Left ventricle myocardium inferior (tissue), 1 donor: ENCODE measurements at places on chromosomes 6 and 20. TPM values are rescaled to one million over a fixed set of nuclear protein-coding genes. Genes with fewer than 3 reads are reported as not detected.

- no peaks in the 10 kb centered on the region for H3K36me3 ChIP-seq
- no peak overlapping the region for H3K4me3 ChIP-seq
- no peaks in the 10 kb centered on the region for H3K27me3 ChIP-seq
- no peak for DNase-seq
- peak overlapping the region; percentile 62 for H3K27ac ChIP-seq
- H3K4me1 ChIP-seq = peaks cover 74% of the 10 kb centered on the region
Measured at GRCh38 chr20:44125332-44126127, 61.5 kb downstream of the JPH2 start.

SERAC1 gene
- 5.1 TPM for total RNA-seq

DNA sequence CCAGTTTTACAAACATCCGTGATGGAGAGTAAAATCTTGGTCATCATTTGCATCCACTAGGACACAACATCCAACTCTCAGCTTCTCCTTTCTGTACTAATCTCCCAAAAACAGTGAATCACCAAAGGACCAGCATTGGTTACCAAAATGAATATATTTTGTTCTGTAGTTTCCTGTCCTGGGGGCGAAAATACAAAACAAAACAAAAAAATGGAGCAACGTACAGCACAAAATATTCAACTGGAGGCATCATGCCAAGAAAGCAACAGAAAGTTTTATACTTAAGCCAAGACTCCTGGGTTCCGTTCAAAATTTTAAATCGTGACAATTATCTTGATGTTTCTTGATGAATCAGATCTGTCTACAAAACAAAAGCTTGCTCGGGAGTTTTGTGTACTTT is 126.6 kb upstream of the CCDC28A start:
- H3K27me3 ChIP-seq = no peaks in the 10 kb centered on the region
- DNase-seq = no peak
- H3K27ac ChIP-seq = no peak overlapping the region
- H3K4me1 ChIP-seq = no peaks in the 10 kb centered on the region
- no peaks in the 10 kb centered on the region for H3K36me3 ChIP-seq

GRCh38 chr6:116217069-116217468 is 36.8 kb downstream of the TSPYL4 start:
- DNase-seq = no peak
- H3K4me3 ChIP-seq = no peak overlapping the region
- H3K4me1 ChIP-seq = peaks cover 14% of the 10 kb centered on the region

GRCh38 chr6:117395164-117395563 is 30.6 kb downstream of the ROS1 start:
- peaks cover 6% of the 10 kb centered on the region for H3K4me1 ChIP-seq
- no peak for DNase-seq
- no peak overlapping the region for H3K4me3 ChIP-seq
- H3K36me3 ChIP-seq = no peaks in the 10 kb centered on the region
- peak overlapping the region; percentile 83 for H3K27ac ChIP-seq

- no peak for DNase-seq
- no peaks in the 10 kb centered on the region for H3K36me3 ChIP-seq
- H3K27ac ChIP-seq = no peak overlapping the region
- no peaks in the 10 kb centered on the region for H3K27me3 ChIP-seq
- no peak overlapping the region for H3K4me3 ChIP-seq
Measured at GRCh38 chr20:48405909-48406308, 421.9 kb downstream of the PREX1 start.

DNA sequence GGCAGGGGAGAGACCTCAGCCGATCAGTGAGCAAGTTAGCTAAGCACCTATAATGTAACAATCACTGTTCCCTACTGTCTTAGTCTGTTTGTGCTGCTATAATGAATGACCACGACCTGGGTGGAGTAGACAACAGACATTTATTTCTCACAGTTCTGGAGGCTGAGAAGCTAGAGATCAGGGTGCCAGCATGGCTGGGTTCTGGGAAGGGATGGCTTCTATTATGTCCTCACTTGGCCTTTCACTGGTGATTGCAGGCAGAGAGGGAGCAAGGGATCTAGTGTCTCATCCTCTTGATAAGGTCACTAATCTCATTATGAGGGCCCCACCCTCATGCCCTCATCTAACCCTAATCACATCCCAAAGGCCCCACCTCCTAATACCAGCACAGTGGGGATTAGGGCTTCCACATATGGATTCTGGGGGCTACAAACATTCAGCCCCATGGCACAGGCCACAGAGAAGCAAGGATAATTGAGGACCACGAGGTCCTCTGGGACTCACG is 162.5 kb downstream of the CD83 start:
- H3K4me3 ChIP-seq = no peak overlapping the region
- DNase-seq = no peak
- no peaks in the 10 kb centered on the region for H3K36me3 ChIP-seq
- H3K4me1 ChIP-seq = peaks cover 26% of the 10 kb centered on the region
- no peaks in the 10 kb centered on the region for H3K27me3 ChIP-seq

LRRC1 gene
- total RNA-seq = 2.7 TPM

- H3K27ac ChIP-seq = peak overlapping the region; percentile 99
- no peaks in the 10 kb centered on the region for H3K27me3 ChIP-seq
- H3K4me1 ChIP-seq = peaks cover 46% of the 10 kb centered on the region
- no peaks in the 10 kb centered on the region for H3K36me3 ChIP-seq
- H3K4me3 ChIP-seq = peak overlapping the region; percentile 82
- peak; percentile 92 for DNase-seq
Measured at GRCh38 chr6:145734486-145735355, 599 bp downstream of the EPM2A start.

DNA sequence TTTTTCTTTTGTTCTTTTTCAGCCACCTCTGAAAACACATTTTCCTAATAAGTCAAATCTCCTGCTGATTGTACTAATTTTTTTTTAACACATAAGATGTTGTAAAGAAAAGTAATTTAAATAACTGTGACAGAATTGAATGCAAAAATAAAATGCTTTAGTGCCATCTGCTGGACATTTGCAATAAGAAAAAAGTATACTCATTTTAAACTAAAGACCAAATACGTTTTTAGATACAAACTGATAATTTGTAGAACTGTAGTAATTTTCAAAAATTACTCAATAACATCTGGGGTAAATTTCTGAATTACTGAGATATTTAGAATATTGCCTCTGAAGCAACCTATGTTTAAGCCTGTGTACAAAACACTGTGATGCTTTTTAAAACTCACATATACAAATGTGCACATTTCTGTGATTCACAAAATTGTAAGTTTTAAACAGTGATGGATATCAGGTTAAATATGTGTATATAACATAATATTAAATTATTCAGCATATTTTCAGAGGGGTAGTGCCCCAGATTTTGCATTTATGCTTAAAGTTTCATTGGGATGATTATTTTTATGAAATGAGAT is 198.7 kb downstream of the RIMS1 start:
- H3K27ac ChIP-seq = no peak overlapping the region
- no peaks in the 10 kb centered on the region for H3K36me3 ChIP-seq
- DNase-seq = no peak
- peaks cover 10% of the 10 kb centered on the region for H3K27me3 ChIP-seq
- H3K4me1 ChIP-seq = no peaks in the 10 kb centered on the region

GRCh38 chr20:57814529-57814928 is 104.7 kb upstream of the PMEPA1 start:
- peaks cover 19% of the 10 kb centered on the region for H3K27me3 ChIP-seq
- no peak overlapping the region for H3K4me3 ChIP-seq
- no peak for DNase-seq
- no peak overlapping the region for H3K27ac ChIP-seq
- H3K36me3 ChIP-seq = no peaks in the 10 kb centered on the region

GPLD1 gene
- total RNA-seq = 0.71 TPM

ID4 gene
- 3.0 TPM for total RNA-seq

DNA sequence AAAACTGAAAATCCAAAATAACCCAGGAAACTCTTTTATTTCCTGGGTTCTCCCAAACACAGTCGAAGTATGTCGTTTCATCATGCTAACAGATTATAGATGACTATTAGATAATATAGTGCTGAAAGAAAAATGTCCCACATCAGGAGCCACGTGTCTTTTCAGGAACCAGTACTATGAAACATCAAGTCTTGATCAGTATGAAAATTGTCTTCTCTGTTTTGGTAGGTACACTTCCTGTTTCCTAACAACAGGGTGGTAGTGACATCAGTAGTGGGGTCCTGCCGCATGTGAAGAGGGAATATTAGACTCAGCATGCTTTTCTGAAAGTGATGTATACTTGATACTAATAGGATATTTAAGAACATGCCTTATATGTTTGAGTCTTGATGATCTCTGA is 136.7 kb downstream of the HIVEP1 start:
- no peak overlapping the region for H3K4me3 ChIP-seq
- no peaks in the 10 kb centered on the region for H3K4me1 ChIP-seq
- no peaks in the 10 kb centered on the region for H3K36me3 ChIP-seq
- no peaks in the 10 kb centered on the region for H3K27me3 ChIP-seq
- DNase-seq = no peak
- H3K27ac ChIP-seq = no peak overlapping the region

DNA sequence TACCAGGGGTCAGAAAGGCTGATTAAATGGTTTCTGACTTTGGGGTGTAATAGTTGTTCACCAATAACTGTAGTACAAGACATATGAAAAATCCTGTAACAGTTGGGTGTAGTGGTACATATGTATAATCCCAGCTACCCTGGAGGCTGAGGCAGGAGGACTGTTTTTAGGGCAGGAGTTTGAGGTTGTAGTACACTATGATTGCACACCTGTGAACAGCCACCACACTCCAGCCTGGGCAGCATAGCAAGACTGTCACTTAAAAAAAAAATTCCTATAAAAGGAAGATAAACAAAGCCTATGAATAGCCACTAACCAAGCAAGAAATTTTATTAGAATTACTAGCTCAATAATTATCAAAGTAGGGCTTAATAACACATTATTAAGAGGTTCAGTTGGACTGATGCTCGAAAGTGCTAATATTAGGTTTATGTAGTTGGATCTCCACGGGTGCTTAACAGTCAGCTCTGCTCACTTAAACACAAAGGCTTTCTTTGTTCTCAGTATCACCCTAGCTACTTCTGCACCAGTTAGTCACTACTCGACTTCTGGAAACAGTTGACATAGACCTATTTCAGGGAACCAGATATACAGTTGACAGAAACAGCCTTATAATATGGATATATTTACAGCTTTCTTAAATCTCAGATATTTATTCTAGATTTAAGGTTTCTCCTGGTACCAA is 113.0 kb downstream of the MTFR2 start:
- H3K27ac ChIP-seq = peak overlapping the region; percentile 66
- DNase-seq = no peak
- no peak overlapping the region for H3K4me3 ChIP-seq
- H3K4me1 ChIP-seq = peaks cover 53% of the 10 kb centered on the region

- H3K4me1 ChIP-seq = peaks cover 12% of the 10 kb centered on the region
- no peak for DNase-seq
- no peak overlapping the region for H3K4me3 ChIP-seq
- no peaks in the 10 kb centered on the region for H3K36me3 ChIP-seq
Measured at GRCh38 chr6:44278774-44279697, 8.8 kb downstream of the TMEM151B start.

PHACTR1 gene
- total RNA-seq = 85.9 TPM

DNA sequence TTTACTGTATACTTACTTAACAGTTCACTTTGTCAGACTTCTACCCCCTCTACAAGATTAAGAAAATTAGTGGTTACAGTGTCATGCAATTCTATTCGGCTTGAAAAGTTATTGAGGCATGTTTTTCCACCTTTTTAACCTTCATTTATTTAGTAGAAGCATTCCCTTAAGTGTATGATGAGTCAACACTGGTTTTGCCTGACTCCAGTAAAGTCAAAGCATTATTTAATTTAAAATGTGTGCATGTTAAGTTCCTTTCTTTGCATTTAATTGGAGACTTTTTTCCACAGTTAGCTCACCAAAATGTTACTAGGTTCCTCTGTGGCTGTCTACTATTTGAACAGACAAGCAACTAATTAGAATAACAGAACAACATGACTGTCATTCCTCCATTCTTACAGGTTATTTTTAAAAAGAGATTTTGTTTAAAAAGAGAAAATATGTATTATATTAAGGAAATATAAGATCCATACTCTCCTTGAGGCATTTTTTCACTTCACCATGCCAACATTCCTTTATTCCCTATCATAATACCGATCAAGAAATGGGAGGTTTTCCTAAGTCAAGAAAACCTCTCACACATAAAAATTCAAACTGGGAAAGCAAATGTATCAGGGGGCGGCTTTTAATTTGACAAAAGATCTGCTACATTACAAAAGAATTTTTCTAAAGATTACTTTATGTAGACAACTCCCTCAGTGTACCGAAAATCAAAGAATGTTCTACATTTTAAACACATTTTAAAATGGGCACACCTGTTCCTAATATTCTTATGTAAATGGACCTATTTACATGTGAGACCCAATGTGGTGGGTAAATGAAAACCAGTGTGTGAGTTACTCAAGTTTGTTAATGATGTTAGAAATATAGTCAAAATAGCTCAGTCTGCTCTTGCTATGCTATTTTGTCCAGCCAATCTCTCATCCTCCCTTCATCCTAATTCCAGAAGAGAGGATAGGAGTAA is 361.2 kb downstream of the UTRN start:
- H3K36me3 ChIP-seq = no peaks in the 10 kb centered on the region
- no peaks in the 10 kb centered on the region for H3K4me1 ChIP-seq
- H3K27me3 ChIP-seq = no peaks in the 10 kb centered on the region
- no peak overlapping the region for H3K27ac ChIP-seq
- H3K4me3 ChIP-seq = no peak overlapping the region
- no peak for DNase-seq

- H3K4me3 ChIP-seq = no peak overlapping the region
- peaks cover 38% of the 10 kb centered on the region for H3K4me1 ChIP-seq
- H3K27me3 ChIP-seq = no peaks in the 10 kb centered on the region
- H3K27ac ChIP-seq = peak overlapping the region; percentile 2
- H3K36me3 ChIP-seq = no peaks in the 10 kb centered on the region
- no peak for DNase-seq
Measured at GRCh38 chr20:36865861-36866149, 10.1 kb upstream of the TLDC2 start.

- DNase-seq = no peak
- H3K27ac ChIP-seq = no peak overlapping the region
- peaks cover 1% of the 10 kb centered on the region for H3K27me3 ChIP-seq
- no peak overlapping the region for H3K4me3 ChIP-seq
- peaks cover 8% of the 10 kb centered on the region for H3K4me1 ChIP-seq
- H3K36me3 ChIP-seq = no peaks in the 10 kb centered on the region
Measured at GRCh38 chr6:43292763-43293318, 5.2 kb upstream of the SLC22A7 start.

GRCh38 chr6:105331927-105332326 is 71.0 kb downstream of the PREP start:
- H3K4me3 ChIP-seq = no peak overlapping the region
- DNase-seq = no peak
- peaks cover 29% of the 10 kb centered on the region for H3K36me3 ChIP-seq
- no peaks in the 10 kb centered on the region for H3K27me3 ChIP-seq
- peaks cover 29% of the 10 kb centered on the region for H3K4me1 ChIP-seq
- H3K27ac ChIP-seq = no peak overlapping the region

- no peak overlapping the region for H3K4me3 ChIP-seq
- H3K36me3 ChIP-seq = no peaks in the 10 kb centered on the region
- H3K4me1 ChIP-seq = no peaks in the 10 kb centered on the region
- no peak overlapping the region for H3K27ac ChIP-seq
Measured at GRCh38 chr20:56981301-56981700, 285.1 kb downstream of the BMP7 start.

- no peaks in the 10 kb centered on the region for H3K27me3 ChIP-seq
- H3K27ac ChIP-seq = peak overlapping the region; percentile 51
- no peaks in the 10 kb centered on the region for H3K36me3 ChIP-seq
- H3K4me1 ChIP-seq = peaks cover 87% of the 10 kb centered on the region
- no peak for DNase-seq
Measured at GRCh38 chr6:52543729-52544601, 32.9 kb downstream of the TRAM2 start.
